Liver (tissue), 10 donors: ENCODE measurements at places on chromosomes 1 and 21.

DNA sequence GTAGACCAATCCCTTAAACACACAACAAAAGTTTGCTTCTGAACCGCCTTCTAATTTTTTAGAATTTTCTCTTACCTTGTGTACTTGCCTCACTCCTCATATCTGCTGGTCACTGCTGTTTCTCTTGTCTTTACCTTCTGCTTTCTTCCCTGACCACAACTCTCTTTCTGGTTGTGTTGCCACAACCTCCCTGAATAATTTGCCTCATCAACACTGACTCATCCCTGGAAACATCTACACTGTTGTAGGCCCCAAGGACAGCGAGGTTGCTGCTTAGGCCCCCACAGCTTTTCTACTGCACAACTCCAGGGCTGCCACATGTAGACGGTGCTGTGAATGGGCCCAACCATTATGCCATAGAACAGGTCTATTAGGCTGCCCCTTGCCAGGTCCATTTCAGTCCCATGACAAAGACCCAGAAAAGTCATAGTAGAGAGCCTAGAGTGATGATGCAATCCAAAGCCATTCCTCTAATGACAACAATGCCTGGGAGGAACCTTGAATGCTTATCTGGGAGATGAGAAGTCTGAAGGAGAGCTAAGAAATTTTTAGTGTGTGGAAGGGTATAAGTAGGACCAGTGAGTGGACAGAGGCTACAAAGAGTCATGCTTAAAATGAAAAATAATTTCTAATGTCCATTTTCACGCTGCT is 36.6 kb upstream of the LCE5A start:
- no peaks in the 10 kb centered on the region for H3K27me3 ChIP-seq
- no peaks in the 10 kb centered on the region for H3K36me3 ChIP-seq
- no peak overlapping the region for H3K4me3 ChIP-seq
- no peak overlapping the region for H3K27ac ChIP-seq

DNA sequence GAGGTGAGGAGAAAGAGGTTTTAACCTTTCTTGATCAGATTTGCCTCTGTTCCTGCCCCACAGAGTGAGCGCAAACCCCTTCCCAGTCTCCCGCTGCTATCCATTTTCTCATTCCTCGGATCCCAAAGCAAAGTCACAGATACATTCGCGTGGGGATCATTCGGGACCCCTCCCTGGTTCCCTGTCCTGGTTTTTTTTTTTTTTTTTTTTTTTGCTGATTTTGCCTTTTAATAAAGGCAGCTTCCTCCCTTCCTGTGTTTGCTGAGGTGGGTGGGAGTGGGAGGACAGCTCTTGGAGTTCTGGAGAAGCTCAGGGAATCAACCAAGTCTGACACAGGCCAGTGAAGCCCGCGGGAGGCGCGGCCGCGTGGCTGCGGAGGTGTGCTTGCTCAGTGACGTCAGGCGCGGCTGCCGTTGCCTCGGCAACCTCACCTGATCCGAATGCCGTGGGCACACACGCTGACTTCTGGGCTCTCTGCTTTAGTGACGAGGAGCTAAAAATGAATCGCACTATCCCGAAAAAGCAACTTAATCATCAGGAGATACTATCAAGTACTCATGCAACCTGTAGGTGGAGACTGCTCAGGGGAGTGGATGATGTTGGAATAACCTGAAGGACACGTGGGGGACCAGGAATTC is 106.4 kb downstream of the TBX19 start:
- peak overlapping the region; percentile 9 for H3K4me3 ChIP-seq
- H3K4me1 ChIP-seq = peaks cover 3% of the 10 kb centered on the region
- H3K27me3 ChIP-seq = no peaks in the 10 kb centered on the region
- no peak for DNase-seq

DNA sequence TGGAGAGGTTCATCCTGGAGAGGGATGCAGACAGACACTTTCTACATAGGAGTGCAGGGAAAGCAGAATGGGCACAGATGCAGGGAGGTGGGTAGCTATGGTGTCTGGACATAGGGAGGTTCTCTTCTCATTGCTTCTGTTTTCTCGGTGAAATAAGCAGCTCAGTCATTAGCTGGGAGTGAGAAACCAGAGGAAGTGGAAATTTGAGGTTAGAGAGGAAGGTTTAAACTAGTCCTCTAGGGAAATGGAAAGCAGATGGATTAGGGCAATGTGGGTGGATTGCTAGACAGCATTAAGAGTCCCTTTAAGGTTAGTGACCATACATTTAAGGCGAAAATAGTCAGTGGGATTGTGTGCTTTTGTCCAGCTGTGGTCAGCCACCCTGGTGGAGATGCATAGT is 39.6 kb downstream of the MPZL1 start:
- DNase-seq = no peak
- H3K27me3 ChIP-seq = no peaks in the 10 kb centered on the region
- H3K4me3 ChIP-seq = no peak overlapping the region

GRCh38 chr21:36799869-36800268 is 101.0 kb downstream of the SIM2 start:
- H3K4me3 ChIP-seq = no peak overlapping the region
- DNase-seq = no peak
- no peaks in the 10 kb centered on the region for H3K36me3 ChIP-seq

- peaks cover 19% of the 10 kb centered on the region for H3K4me1 ChIP-seq
- no peaks in the 10 kb centered on the region for H3K27me3 ChIP-seq
- no peak overlapping the region for H3K4me3 ChIP-seq
- DNase-seq = no peak
- no peaks in the 10 kb centered on the region for H3K36me3 ChIP-seq
Observed at GRCh38 chr1:44072204-44072603, 40.9 kb upstream of the SLC6A9 start.

GRCh38 chr1:57599236-57599994 is 175.6 kb upstream of the DAB1 start:
- H3K4me1 ChIP-seq = no peaks in the 10 kb centered on the region
- no peak overlapping the region for H3K27ac ChIP-seq
- no peaks in the 10 kb centered on the region for H3K36me3 ChIP-seq

- H3K4me1 ChIP-seq = peaks cover 2% of the 10 kb centered on the region
- no peak overlapping the region for H3K27ac ChIP-seq
- H3K27me3 ChIP-seq = no peaks in the 10 kb centered on the region
- H3K36me3 ChIP-seq = no peaks in the 10 kb centered on the region
- DNase-seq = no peak
Observed at GRCh38 chr1:100799954-100800612, 80.5 kb downstream of the VCAM1 start.

- H3K4me3 ChIP-seq = no peak overlapping the region
- no peak overlapping the region for H3K27ac ChIP-seq
- no peak for DNase-seq
- H3K36me3 ChIP-seq = no peaks in the 10 kb centered on the region
Observed at GRCh38 chr1:51863384-51863783, 15.1 kb downstream of the NRDC start.

DNA sequence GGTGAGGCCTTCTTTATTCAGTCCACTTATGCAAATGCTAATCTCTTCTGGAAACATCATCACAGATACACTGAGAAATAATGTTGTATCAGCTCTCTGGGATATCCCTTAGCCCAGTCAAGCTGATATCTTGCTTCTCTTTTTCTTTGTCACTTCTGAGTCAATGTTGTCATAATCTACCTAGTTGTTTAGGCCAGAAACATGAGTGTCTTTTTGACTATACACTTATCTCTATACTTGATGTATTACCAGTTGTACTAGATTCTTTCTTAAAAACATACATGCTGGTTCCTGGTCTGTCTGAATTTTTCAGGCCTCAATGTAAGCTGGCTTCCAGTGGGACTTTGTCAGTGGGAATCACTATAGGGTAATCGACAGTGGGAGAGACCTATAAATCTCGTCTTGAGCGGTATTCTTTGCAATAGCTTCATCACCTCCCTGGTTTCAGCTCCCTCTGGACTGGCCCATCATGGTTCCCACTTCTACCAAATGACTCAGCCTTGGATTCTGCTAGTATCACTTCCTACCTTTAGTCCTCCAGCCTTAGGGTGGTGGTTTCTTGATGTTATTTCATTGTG is 135.2 kb upstream of the CYYR1 start:
- H3K4me1 ChIP-seq = no peaks in the 10 kb centered on the region
- DNase-seq = no peak
- H3K4me3 ChIP-seq = no peak overlapping the region

DNA sequence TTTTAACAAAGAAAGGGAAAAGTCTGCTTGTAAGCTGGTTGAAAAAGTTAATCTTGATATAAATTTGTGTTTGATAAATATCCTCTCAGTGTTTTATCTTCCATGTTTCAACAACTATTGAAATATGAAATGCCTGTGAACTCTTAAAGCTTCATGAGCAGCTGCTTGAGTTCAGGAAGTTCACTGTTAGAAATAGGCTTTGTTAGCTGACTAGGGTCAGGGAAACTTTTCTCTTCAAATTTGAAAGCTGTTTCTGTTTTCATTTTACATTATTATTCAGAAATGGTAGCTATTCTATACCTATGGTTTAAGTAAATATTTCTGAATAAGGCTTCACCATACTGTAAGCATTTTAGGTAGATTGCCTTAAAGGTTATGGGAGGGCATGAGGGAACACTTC is 191.7 kb downstream of the HS2ST1 start:
- H3K36me3 ChIP-seq = peaks cover 4% of the 10 kb centered on the region
- no peak for DNase-seq
- no peak overlapping the region for H3K4me3 ChIP-seq
- H3K27ac ChIP-seq = no peak overlapping the region
- H3K27me3 ChIP-seq = no peaks in the 10 kb centered on the region
- no peaks in the 10 kb centered on the region for H3K4me1 ChIP-seq

GRCh38 chr1:147569587-147570241 is 28.4 kb downstream of the BCL9 start:
- no peak for DNase-seq
- no peaks in the 10 kb centered on the region for H3K27me3 ChIP-seq
- H3K36me3 ChIP-seq = no peaks in the 10 kb centered on the region
- H3K4me1 ChIP-seq = peaks cover 2% of the 10 kb centered on the region
- no peak overlapping the region for H3K4me3 ChIP-seq

DNA sequence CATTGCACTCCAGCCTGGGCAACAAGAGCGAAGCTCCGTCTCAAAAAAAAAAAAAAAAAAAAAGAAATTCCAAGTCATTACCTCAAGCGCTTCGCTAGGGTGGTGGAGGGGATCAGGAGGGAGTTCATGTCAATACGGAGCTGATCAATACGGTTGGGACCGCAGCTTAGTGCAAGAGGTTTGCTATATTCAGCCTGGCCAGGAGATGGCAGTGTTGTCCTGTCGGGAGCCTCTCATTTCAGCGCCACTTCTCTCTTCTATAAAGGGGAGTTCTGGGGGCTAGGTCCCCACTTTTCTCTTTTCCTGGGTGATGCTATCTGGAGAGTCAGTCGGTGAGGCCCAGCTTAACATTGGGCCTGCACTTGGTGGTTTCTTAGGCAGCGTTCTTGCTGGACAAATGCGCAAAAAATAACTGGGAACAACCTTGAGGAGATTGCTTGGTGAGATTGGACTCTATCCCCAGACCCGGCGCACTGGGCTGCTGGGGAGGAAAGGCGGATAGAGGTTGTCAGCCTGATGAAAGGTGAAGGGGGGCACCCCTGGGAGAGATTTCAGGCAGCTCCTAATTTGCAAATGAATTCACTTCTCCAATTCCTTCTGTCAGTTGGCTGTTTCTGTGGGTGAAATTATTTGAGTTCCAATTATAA is 40.4 kb downstream of the KIAA0040 start:
- H3K27ac ChIP-seq = no peak overlapping the region
- peak; percentile 81 for DNase-seq
- no peak overlapping the region for H3K4me3 ChIP-seq
- H3K36me3 ChIP-seq = no peaks in the 10 kb centered on the region
- no peaks in the 10 kb centered on the region for H3K27me3 ChIP-seq

DNA sequence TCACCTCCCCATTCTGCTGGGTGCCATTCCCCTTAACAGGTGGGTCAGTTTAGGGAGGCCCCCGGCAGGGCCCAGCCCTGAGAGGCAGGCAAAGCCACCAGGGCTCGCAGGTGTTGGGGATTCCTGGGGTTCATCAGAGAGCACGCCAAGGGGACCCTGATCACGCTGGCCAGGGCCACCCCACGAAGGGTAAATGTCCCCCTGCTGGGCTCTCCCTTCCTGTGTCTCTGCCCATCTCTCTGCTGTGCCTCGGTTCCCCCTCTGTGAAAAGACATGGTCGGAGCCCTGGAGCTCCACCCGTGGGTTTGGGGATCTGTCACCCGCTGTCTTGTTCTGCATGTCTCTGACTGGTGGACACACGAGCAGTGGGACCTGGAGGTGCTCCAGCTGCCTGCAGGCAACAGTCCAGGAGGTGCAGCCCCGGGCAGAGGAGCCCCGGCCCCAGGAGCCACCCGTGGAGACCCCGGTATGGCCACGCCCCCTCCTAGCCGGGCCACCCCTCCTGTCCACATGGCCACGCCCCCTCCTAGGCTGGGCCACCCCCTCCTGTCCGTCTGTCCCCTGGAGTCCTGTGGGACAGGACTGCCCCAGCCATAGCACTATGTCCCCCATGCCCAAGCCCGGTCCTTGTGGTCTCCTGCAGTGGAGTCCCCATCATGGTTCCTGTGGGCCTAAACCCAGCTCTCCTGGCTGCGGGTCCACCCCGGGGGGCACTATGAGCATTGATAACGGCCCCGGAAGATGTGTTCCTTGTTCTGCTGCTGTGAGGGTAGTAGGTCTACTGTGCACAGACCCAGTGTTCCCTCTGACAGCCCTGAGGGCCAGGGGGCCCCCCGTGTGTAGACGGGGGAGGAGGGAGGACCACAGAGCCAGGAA is 6.5 kb downstream of the AIRE start:
- H3K27me3 ChIP-seq = no peaks in the 10 kb centered on the region
- DNase-seq = no peak
- no peak overlapping the region for H3K27ac ChIP-seq
- H3K4me3 ChIP-seq = no peak overlapping the region

GRCh38 chr1:201939148-201939547 is 7.2 kb downstream of the LMOD1 start:
- no peak overlapping the region for H3K27ac ChIP-seq
- DNase-seq = no peak
- H3K4me1 ChIP-seq = no peaks in the 10 kb centered on the region
- no peaks in the 10 kb centered on the region for H3K36me3 ChIP-seq
- no peaks in the 10 kb centered on the region for H3K27me3 ChIP-seq

GRCh38 chr1:57949168-57949567 is 525.3 kb upstream of the DAB1 start:
- no peaks in the 10 kb centered on the region for H3K27me3 ChIP-seq
- no peaks in the 10 kb centered on the region for H3K4me1 ChIP-seq
- DNase-seq = no peak
- H3K36me3 ChIP-seq = no peaks in the 10 kb centered on the region
- no peak overlapping the region for H3K27ac ChIP-seq
- H3K4me3 ChIP-seq = no peak overlapping the region

- DNase-seq = no peak
- H3K4me1 ChIP-seq = no peaks in the 10 kb centered on the region
- no peak overlapping the region for H3K27ac ChIP-seq
- H3K27me3 ChIP-seq = no peaks in the 10 kb centered on the region
- no peak overlapping the region for H3K4me3 ChIP-seq
Observed at GRCh38 chr1:222865718-222866117, 50.9 kb downstream of the DISP1 start.

DNA sequence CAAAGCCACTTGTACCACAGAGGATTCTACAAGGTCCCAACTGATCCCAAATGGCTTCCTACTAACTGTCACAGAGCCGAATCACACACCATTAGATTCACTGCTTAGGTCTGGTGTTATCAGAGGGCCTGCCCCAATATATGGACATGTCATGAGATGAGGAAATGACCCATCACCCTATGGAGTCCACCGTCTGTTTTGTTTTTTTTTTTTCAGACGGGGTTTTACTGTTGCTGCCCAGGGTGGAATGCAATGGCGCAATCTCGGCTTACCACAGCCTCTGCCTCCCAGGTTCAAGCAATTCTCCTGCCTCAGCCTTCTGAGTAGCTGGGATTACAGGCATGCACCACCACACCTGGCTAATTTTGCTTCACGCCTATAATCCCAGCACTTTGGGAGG is 83.8 kb upstream of the ETS2 start:
- H3K27ac ChIP-seq = no peak overlapping the region
- no peak overlapping the region for H3K4me3 ChIP-seq
- DNase-seq = no peak
- no peaks in the 10 kb centered on the region for H3K36me3 ChIP-seq
- H3K4me1 ChIP-seq = no peaks in the 10 kb centered on the region
